WERI-Rb-1 (cell line): ENCODE measurements at places on chromosomes 13 and 19.

- no peak for DNase-seq
These were observed 477.1 kb upstream of the SGCG start for GRCh38 chr13:22703601-22704209.

DNA sequence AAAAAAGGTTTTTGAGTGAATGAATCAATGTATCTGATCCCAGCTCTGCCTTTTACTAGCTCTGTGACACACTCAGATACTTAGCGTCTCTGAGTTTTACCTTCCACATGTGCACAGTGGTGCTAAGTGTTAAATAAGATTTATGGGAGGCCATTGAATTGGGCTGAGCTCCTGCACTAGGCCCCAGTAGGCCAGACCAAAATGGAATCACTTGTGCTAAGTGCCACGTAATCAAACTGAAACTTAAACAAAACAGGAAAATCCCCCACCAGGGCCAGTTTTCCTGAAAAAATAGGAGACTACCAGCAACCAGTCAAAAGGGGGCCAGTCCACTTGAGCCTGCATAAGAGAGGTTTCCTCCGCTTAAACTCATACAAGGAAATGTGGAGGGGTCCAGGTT lies 40.9 kb downstream of the GJA3 start:
- no peak for DNase-seq

GRCh38 chr13:36920616-36921185 lies 663 bp upstream of the SMAD9 start:
- DNase-seq: no peak

GRCh38 chr13:28621449-28621848 lies 37.5 kb upstream of the POMP start:
- DNase-seq: no peak

DNA sequence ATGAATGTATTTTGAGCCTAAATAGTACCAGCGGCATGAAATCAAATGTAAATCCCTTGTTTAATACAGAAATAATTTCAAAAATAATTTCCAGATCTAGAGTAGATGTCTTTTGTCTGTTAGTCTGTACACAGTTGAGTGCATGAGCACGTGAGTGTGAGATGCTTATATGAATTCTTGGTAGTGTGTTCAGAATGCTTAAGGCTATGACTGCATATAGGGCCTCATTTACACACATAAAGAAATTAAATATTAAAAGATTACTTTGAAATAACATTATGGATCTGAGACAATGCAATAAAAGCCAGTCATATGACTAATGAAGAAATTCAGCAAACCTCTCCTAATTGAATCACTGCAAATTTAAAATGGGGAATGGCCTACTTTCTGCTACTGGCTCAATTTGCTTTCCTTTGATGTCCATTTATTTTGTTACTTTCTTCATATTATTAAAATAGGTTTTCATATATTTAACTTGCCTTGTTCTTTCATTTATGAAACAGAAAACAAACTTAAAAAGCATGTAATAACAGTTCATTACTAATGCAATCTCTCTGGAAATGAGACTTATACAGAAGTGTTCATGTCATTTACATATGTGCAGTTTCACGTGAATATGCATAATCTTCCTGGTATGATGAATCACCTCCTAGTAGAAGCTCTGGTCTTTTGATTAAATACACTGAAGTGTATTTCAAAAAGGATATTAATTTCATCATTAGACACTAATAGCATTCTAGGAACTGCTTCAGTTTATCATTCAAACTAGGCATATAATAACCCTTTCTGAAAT lies 4.5 kb downstream of the AMER2 start:
- DNase-seq: no peak

GRCh38 chr19:13057147-13057572 lies 45.5 kb downstream of the LYL1 start:
- no peak for DNase-seq

DNA sequence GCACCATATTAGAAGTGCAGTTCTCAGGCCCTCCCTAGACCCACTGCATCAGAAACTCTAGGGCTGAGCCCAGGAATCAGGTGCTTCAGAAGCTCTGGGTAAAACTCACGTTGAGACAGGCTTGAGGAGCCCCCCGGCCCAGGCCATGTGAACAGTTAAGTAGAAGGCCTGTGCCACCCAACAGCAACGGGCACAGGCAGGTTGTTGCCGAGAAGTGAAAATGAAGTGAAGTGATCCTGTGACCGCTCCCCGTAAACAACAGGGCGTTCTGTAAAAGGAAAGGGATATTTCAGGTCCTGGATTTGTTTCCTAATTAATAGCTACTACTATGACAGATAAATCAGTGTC lies 128.8 kb downstream of the ATP11A start:
- DNase-seq: no peak
